Activated CD8-positive, alpha-beta memory T cell treated with anti-CD3 and anti-CD28 coated beads, Interleukin-2, amount 10 ng/mL, durations not matched to agents 7 days and 5 days (primary cell): ENCODE measurements at places on chromosomes 16 and 17. TPM values are rescaled to one million over a fixed set of nuclear protein-coding genes. Genes with fewer than 3 reads are reported as not detected.

GRCh38 chr16:66924527-66925321 is 611 bp downstream of the RRAD start:
- DNase-seq: peak; percentile 56

DNA sequence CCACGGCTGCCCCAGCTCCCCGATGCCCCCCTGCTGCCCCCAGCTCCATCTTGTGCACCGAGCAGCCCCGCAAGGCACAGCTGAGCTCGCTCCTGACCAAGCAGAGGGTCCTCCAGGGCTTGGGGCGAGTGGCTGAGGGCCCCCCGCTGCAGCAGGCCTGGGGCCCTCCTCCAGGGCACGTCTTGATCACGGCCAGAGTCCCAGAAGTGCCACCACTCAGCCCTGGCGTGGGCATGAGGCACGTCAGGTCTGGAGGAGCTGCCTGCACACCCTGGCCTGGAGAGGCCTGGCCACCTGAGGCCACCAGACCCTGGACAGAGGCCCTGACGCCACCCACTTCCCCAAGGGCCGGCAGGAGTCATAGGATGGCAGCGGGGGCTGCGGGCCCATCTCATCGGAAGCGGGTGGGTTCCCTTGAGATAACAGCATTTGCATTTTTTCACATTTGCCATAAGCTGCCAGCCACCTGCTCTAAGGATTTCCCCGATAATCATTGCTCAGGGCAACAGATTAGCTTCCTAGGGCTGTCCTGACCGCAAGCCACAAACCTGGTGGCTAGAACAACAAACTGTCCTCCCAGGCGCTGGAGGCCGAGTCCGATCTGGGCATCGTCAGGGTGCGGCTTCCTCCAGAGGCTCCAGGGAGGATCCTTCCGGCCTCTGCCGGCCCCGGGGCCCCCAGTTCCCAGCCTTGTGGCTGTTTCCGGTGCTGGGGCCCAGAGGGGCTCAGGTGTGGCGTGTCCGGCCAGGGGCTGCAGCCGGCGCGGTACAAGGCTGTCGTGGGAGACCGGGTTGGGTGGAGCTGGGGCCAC is 23.9 kb upstream of the C1QTNF8 start:
- no peak for DNase-seq

DNA sequence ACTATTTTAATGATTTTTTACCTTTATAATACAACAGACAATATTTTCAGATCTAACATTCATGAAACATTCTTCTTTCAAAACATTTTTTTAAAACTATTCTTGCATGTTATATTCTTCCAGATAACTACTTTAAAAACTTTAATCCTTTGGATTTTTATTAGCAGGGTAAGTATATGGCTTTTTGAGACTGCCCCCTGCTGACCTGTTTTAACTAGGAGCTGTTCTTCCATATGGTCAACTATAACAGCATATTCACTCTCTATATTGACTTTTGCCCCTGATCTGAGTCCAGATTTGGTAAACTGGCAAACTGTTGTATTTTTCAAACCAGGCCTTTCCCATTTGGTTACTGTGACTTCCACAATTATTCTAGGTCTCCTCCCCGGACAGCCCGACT is 16.5 kb downstream of the ZNF18 start:
- no peak for DNase-seq

DNA sequence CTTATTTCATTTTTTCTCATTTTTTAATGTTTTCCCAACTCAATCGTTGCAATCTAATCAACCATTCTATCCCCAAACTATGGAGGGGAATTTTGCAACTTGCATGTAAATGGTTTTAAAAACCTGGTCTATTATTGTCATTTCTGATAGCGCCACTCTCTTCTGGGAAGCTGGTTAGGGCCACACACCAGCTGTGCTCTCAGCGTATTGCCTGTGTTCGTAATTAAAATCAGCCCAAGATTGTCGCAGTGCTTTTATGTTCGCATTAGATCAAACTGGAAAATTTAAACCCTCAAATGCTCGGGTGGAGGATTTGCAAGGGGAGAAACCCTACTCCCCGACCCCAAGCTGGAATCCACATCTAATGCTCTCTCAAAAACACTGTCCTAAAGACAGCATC is 123.5 kb upstream of the CACNG5 start:
- DNase-seq: no peak

DNA sequence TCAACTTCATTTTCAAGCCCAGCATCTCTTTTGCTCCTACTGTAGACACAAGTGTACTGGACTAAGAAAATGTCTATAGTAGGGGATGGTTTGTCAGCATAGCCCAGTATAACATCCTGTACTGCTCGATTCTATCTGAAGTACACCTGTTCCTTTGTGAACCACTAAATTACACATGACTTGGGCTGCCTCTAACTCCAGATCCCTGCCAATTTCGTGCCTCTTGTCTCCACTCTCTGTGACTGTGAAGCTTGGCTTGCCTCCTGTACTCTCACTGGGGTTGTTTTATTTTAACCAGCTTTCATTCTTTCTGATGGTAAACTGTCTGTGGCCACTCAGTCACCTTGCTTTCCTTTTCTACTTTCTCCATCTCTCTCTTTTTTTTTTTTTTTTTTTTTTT is 24.5 kb downstream of the GFOD2 start:
- no peak for DNase-seq

- no peak for DNase-seq
Observed at GRCh38 chr16:78307824-78308528, 208.5 kb downstream of the WWOX start.

Gene CD300LB
- not detected for total RNA-seq

Gene SULT1A4
- total RNA-seq: 1.4 TPM
